ENCODE measurements at places on chromosomes 2 and 18. TPM values are rescaled to one million over a fixed set of nuclear protein-coding genes. Genes with fewer than 3 reads are reported as not detected.

DTNA gene
- 15.2 TPM for total RNA-seq

MEIS1 gene
- 0.23 TPM for total RNA-seq

MOGAT1 gene
- not detected for total RNA-seq

LRPPRC gene
- total RNA-seq = 64.4 TPM

IRS1 gene
- 13.0 TPM for total RNA-seq

ZSWIM2 gene
- not detected for total RNA-seq

ASB18 gene
- not detected for total RNA-seq

CXCR1 gene
- not detected for total RNA-seq

GPR45 gene
- total RNA-seq = 0.22 TPM
